NCI-H1436 (cell line): ENCODE measurements at places on chromosomes 5 and 9.
A peak's percentile ranks its signal among the peaks of the same experiment; 100 is the strongest.

DNA sequence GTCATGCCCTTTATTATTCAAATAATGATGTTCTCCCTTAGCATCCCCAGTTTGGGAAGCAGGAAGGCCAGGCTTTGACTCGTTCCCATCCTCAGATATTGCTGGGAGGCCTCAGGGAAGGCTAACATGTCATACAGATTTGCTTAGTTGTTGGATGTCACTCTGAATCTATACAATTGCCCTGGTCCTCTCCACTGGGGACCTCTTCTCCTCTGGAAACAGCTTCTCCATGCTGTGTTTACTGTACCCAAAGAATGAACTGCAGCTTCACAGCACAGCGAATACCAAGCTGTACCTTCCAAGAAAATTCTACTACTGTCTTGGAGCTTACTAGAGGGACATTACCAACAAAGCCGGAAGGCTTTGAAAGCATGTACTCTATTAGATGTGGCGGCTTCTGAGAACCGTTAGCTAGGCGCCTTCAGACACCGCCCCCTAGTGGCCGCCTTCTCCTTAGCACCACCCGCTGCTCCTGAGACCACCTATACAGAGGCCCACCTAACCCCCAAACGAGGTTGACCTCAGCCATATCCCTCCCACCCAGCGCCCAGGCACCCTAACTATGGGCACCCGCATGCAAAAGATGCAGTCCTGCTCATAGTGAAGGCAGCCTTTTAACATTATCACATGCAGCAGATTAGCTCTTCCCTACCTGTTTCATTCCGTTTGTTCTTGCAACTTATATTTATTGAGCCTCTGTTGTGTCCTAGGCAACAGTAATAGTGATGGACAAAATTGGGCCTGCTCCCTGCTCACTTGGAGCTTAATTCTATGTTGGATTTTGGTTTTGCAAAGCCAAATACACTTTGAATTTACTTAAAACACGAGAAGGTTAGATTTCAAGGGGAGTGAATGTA lies 34.9 kb upstream of the FOXI1 start:
- no peak for DNase-seq

- no peak for DNase-seq
These were observed 673.9 kb upstream of the KLF4 start for GRCh38 chr9:108163321-108164005.

- DNase-seq: no peak
These were observed 242.2 kb downstream of the FAM114A2 start for GRCh38 chr5:153796527-153796926.

- DNase-seq: no peak
These were observed 71.2 kb upstream of the TBC1D2 start for GRCh38 chr9:98326459-98327248.

DNA sequence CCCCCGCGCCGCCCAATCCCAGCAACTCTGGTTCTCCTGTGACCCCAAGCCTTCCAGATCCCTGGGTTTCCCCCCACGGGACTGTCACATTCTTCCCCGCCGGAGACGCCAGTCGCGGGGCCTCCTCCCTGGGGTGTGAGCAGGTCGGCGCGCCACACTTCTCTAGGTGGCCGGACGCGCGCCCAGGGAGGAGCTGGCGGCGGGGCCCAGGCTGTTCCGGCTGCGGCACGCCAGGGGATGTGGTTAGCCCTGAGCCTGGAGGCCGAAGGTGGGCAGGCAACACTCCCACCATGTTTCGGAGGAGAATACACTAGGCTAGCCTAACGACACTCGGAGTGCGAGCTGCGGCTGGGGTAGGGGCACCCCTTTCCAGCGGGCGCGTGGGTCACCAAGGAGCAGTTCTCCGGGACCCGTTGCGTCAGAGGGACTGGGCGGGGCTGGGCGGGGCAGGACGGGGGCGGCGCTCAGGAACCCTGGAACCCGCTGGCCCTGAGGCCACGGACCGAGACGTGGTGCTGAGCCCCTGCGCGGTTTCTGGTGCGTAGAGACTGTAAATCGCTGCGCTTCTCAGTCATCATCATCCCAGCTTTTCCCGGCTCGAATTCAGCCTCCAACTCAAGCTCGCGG lies at the start of gene SLC27A6:
Gene SLC27A6 (plus strand): TSS at position 478 of the 627 bp plus-strand sequence. CDS start 650 bp downstream, outside the sequence.
- no peak for DNase-seq

DNA sequence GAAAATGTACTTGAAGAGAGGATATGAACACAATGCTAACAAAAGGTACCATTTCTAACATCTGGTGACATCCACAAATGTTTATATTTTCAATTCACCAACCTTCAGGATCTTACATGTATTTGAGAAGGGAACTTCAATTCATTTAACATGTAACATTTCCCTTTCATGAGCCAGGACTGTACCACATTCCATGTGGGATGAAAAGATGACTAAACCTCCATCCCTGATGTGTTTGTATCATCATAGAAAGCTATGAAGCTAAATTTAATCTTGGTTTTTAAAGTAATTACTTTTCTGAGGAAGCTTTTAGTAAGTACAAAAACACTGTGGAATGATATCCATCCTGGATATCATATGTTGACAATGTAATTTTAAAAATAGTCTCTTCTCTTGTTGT lies 78.2 kb upstream of the GNA14 start:
- no peak for DNase-seq

- DNase-seq: no peak
These were observed 123.2 kb downstream of the C5orf15 start for GRCh38 chr5:133845271-133845670.

DNA sequence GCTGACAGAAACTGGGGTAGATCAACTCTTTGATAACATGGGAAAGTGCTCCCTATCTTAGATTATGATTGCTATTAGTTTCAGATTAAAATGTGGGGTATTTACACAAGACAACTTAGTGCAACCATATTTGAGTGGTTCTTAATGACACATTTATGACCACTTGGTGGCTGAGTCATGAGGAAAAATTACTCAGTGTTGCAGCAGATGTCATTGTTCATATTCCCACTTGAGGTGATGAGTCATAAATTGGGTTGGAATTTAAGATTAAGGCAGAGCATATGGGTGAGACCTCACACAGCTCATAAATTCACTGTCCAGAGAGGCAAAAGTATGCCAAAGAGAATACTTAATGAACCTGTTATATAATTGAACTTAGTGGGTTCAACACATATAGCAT lies 408.3 kb downstream of the DMRT2 start:
- DNase-seq: peak; percentile 42
